ENCODE measurements at places on chromosomes 1 and 21.
A peak's percentile ranks its signal among the peaks of the same experiment; 100 is the strongest.

- DNase-seq: no peak
Observed at GRCh38 chr1:179126338-179127060, 44.6 kb downstream of the TOR3A start.

GRCh38 chr21:16086121-16086520 is 356.3 kb downstream of the USP25 start:
- DNase-seq: no peak

DNA sequence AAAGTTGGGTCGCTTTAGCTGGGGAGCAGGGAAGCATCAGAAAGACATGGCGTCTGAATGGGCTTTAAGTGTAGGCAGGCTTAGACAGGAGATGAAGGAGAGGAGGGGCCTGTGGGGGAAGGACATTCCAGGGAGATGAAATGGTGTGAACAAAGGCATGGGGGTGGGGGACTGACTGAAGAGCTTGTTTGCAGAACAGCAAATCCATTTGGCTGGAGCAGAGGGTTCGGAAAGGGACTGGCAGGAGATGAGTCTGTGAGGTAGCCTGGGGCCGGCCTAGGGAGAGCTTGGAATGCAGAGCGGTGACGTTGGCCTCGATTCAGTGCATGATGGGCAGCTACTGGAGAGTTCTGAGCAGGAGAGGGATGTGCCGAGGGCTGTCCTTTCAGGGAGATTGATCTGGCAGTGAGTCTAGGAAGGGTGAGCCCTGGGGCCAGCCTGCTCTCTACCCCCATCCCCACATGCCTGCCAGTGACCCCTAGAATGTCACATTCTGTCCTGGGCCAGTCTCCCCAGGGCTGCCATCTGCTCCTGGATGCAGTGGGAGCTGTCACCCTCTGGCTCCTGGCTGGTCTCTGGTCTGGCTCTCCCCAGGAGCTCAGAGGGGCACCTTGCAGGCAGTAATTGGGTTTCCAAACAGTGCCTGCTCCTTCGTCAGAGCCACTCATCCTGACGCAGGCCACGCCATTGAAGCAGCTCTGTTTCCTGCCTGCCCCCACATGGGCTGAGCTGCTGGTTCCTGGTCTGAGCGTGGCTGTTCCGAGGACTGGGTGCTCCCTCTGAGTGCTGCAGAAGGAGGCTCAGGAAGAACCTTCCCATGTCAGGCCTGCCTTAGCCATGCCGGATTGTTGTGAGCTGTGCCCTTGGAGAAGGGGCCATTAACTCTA is 22.3 kb upstream of the TMEM222 start:
- DNase-seq: peak; percentile 53

- DNase-seq: no peak
Observed at GRCh38 chr1:21871943-21872342, 59.9 kb downstream of the LDLRAD2 start.

GRCh38 chr1:159786966-159787365 is 6.2 kb downstream of the DUSP23 start:
- no peak for DNase-seq

GRCh38 chr1:247121382-247121781 is 17.2 kb upstream of the ZNF669 start:
- DNase-seq: no peak

DNA sequence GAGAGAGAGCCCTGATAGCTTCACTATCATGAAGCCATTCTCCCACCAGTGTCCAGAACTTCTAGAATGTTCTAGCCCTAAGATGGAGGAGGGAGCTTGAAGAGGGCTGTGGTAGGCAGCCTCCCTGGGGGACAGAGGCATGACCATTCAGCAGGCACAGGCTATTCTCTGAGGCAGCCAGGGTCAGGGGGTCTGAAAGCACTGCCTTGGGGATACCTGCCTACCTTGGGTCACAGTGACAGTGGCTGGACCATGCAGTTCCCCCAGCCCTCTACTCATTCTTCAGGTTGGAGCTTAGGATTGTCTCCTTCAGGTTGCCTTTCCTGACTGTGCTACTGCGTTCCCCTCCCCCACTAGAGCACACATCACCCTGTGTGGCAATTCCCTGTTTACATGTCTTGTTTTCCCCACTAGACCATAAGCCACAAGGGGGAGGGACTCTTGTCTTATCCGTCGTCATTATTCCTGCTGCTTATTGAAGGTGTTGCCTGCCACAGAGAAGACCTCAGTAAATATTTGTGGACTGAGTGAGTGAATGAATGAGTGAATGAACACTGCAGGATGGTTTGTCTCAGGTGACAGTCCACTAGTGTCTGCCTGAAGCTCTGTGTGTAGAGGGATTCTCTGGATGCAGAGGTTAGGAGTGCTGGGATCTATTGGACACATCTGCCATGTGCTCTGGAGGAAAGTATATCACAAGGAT is 5.2 kb downstream of the ZDHHC18 start:
- no peak for DNase-seq

- DNase-seq: no peak
Observed at GRCh38 chr1:197093226-197093885, 26.3 kb upstream of the F13B start.

DNA sequence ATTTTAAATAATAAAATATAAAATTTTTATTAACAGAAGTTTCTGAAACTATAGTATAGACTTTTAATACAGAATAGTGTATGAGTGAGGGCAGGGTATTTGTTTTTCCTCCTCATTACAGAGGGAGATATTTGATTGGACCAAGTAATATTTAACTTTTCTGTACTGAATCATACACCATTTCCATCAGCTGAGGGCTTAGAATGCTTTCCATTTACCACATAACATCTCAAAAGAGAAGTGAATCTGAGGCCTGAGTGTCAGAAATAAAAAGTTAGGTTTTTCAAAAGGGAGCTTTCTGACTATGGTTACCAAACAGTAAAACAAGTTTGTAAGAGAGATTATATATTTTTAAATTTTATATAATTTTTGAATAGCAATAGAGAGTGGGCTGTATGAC is 29.5 kb downstream of the TLCD4 start:
- no peak for DNase-seq

DNA sequence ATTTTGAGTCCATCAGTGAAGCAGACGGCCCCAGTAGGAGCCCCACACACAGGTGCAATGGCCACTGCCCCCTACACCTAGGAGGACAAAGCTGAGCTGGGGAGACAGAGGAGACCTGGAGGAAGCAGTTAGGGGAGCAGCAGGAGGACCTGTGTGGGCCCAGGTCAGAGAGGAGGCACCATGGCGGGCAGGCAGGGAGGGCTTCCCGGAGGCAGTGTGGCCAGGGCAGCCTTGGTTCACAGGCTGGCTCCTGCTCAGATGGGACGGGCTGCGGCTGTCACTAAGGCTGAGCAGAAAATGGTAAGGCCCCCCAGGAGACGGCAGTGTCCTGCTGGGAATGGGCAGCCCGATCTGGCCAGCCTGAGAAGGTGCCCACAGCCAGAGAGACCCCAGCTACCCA is 15.4 kb downstream of the MEGF6 start:
- no peak for DNase-seq

DNA sequence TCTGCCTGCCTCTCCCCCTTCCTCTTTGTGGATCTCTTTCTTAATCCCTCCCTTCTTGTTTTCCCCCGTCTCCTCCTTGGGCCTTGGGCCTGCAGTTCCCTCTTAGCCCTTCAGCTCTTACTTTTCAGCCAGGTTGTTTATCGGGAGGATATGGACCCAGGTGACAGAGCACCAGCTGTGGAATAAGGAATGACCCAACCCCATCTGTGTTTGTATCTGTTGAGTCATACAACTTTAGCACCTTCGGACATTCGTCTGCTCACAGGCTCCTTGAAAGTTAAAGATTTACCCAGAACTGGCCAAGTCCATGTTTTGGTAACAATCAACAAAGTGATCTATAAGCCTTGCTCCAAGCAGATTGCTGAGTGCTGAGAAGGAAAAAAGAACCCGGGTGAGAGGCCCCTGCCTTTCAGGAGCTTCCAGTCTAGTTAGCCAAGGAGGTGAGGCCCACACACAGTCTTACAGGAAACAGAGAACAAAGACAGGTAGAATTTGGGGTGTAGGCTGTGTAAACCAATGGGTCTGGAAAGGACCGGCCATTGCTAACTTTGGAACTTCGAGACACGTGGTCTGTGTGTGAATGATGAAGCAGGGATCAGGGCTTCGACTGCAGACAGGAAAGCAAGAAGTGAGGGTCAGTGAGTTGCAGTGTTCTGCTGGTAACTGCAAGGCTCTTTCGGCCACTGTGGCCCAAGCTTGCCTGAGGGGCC is 66.7 kb upstream of the F3 start:
- DNase-seq: no peak

- no peak for DNase-seq
Observed at GRCh38 chr1:228838717-228839500, 103.6 kb downstream of the RHOU start.

- DNase-seq: no peak
Observed at GRCh38 chr1:59580257-59580656, 234.5 kb upstream of the HOOK1 start.

DNA sequence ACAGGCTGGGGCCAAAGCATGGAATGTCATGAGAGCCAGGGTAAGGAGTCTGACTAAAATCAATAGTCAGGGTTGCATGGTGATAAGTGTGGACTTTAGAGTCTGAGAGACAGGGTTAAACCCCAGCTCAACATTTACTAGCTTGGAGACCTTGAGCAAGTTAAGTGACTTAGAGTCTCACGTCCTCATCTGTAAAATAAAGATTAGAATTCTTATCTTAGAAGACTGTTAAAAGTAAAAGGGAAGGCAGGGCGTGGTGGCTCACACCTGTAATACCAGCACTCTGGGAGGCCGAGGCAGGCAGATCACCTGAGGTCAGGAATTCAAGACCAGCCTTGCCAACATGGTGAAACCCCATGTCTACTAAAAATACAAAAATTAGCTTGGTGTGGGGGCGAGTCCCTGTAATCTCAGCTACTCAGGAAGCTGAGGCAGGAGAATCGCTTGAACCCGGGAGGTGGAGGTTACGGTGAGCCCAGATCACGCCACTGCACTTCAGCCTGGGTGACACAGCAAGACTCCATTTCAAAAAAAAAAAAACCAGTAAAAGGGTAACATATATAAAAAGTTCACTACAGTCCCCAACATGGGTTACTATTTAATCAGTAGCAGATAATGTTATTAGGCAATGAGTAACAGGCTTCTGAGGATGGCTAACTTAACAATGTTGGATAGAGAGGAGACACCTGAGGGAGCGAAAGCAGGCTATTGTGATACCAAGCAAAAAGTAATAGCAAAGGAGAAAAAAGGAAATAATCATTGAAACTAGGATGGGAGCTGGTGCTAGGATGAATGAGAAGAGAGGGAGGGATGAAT is 20.8 kb downstream of the TMCO1 start:
- no peak for DNase-seq

DNA sequence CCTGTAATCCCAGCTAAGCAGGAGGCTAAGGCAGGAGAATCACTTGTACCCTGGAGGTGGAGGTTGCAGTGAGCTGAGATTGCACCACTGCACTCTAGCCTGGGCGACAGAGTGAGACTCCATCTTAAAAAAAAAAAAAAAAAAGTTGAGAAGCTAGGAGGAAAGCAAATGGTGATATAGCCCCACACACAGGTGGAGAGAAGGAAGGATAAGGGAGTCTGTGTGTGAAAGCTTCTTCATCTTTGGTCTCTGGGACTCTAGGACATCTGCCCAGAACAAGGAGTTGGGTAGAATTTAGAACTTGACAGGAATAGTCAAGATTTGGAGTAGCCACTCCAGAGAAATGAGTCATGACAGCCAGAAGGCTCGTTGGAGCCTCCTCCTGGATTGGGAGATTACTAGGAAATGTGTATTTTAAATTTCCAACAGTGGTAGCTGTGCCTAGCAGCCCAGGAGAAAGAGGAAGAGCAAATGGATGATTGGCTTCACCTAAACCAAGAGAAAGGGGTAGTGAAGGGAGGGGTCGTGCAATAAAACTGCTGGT is 19.9 kb downstream of the NPL start:
- DNase-seq: no peak

DNA sequence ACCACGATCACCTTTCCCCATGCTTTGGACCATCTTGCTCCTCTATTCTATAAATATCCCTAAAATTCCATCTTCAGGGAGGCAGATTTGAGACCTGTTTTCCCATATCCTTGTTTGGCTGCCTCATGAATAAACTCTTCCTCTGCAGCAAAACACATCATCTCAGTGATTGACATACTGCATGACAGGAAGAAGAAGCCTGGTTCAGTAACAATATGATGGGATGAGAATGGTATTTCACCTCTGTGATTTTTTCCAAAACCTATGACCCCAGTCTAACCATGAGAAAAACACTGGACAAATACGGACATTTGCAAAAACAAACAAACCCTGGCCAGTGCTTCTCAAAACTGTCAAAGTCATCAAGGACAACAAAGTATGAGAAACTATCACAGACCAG is 53.8 kb upstream of the ZSWIM5 start:
- no peak for DNase-seq

- no peak for DNase-seq
Observed at GRCh38 chr1:22567197-22567596, 3.9 kb downstream of the EPHA8 start.

DNA sequence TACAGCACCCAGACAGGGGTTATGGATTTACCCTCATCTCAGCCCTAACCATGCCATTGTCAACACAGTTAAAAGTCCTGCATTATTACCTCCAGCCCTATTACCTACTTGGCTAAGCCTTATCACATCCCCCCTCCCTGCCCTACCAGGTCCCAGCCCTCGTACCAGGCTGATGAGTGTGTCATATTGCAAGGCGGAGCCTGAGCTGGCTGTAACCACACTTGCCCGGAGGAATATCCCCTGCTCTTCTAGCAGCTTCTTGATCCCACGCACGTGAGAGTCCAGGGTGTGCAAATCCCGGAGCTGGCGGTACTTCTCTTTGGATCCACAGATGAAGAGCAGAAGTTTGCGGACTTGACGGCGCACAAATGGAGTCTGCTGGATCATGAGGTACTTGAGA is 87.4 kb downstream of the UBR4 start:
- no peak for DNase-seq

All from Kasumi-1 (cell line).